ENCODE measurements at places on chromosomes 1 and 21. TPM values are rescaled to one million over a fixed set of nuclear protein-coding genes. Genes with fewer than 3 reads are reported as not detected.

PGLYRP4 gene
- not detected for total RNA-seq

MFN2 gene
- total RNA-seq = 20.1 TPM

OR2T2 gene
- not detected for total RNA-seq

GPR25 gene
- total RNA-seq = 1.3 TPM

GBP3 gene
- total RNA-seq = 8.2 TPM

RAD54L gene
- under 0.01 TPM for total RNA-seq

GRCh38 chr1:174786760-174787159 lies 213.0 kb upstream of the CACYBP start:
- no peak overlapping the region for H3K4me3 ChIP-seq
- no peak overlapping the region for H3K27ac ChIP-seq
- H3K27me3 ChIP-seq = no peaks in the 10 kb centered on the region
- no peak for DNase-seq

- no peaks in the 10 kb centered on the region for H3K27me3 ChIP-seq
- H3K4me1 ChIP-seq = no peaks in the 10 kb centered on the region
- H3K4me3 ChIP-seq = no peak overlapping the region
- no peak overlapping the region for H3K27ac ChIP-seq
- H3K36me3 ChIP-seq = no peaks in the 10 kb centered on the region
- DNase-seq = no peak
Observed at GRCh38 chr1:89667691-89668090, 34.8 kb downstream of the LRRC8C start.

GRCh38 chr1:201917362-201918033 lies 28.8 kb downstream of the SHISA4 start:
- no peaks in the 10 kb centered on the region for H3K4me1 ChIP-seq
- H3K4me3 ChIP-seq = no peak overlapping the region
- no peaks in the 10 kb centered on the region for H3K36me3 ChIP-seq
- DNase-seq = peak; percentile 48
- no peaks in the 10 kb centered on the region for H3K27me3 ChIP-seq

GRCh38 chr1:94798054-94798453 lies 22.1 kb upstream of the SLC44A3 start:
- peaks cover 18% of the 10 kb centered on the region for H3K4me1 ChIP-seq
- H3K27me3 ChIP-seq = no peaks in the 10 kb centered on the region
- no peaks in the 10 kb centered on the region for H3K36me3 ChIP-seq
- DNase-seq = peak; percentile 37
- no peak overlapping the region for H3K4me3 ChIP-seq

- H3K36me3 ChIP-seq = no peaks in the 10 kb centered on the region
- no peak overlapping the region for H3K27ac ChIP-seq
- peaks cover 20% of the 10 kb centered on the region for H3K4me1 ChIP-seq
- no peak overlapping the region for H3K4me3 ChIP-seq
- no peaks in the 10 kb centered on the region for H3K27me3 ChIP-seq
Observed at GRCh38 chr1:64624218-64624713, 120.6 kb upstream of the RAVER2 start.

DNA sequence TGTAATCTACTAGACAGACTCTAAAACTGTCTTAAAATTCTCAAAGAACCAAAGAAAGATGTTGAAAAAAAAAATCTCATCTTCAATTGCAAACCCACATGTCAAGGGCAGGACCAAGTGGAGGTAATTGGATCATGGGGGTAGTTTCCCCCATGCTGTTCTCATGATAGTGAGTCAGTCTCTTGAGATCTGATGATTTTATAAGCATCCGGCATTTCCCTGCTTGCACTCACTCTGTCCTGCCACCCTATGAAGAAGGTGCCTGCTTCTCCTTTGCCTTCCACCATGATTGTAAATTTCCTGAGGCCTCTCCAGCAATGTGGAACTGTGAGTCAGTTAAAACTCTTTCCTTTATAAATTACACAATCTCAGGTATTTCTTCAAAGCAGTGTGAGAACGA lies 257.0 kb downstream of the HHIPL2 start:
- H3K36me3 ChIP-seq = no peaks in the 10 kb centered on the region
- H3K4me3 ChIP-seq = no peak overlapping the region
- H3K4me1 ChIP-seq = no peaks in the 10 kb centered on the region

DNA sequence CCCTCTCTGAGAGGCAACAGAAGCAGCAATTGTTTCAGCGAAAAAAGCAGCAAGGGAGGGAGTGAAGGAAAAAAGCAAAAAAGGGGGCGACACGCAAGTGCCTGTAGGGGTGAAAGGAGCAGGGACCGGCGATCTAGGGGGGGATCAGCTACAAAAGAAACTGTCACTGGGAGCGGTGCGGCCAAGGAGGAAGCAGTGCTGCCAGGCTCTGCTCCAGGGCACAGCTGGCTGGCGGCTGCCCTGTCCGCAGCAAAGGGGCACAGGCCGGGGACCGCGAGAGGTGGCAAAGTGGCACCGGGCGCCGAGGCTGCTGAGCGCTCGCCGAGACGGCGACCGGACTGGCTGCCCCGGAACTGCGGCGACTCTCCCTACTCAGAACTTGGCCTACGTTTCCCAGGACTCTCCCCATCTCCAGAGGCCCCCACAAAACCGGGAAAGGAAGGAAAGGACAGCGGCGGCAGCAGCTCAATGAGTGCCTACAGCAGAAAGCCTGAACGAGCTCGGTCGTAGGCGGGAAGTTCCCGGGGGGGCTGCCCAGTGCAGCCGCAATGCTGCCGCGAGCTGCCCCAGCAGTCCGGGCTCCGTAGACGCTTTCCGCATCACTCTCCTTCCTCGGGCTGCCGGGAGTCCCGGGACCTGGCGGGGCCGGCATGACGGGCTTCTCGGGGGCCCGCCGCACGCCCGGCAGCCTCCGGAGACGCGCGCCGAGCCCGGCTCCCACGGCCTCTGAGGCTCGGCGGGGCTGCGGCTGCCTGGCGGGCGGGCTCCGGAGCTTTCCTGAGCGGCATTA lies 1.0 kb upstream of the CDKN2C start:
- peak; percentile 70 for DNase-seq
- H3K36me3 ChIP-seq = no peaks in the 10 kb centered on the region
- H3K4me1 ChIP-seq = peaks cover 12% of the 10 kb centered on the region
- peak overlapping the region; percentile 85 for H3K4me3 ChIP-seq
- peak overlapping the region; percentile 100 for H3K27ac ChIP-seq
- H3K27me3 ChIP-seq = no peaks in the 10 kb centered on the region

GRCh38 chr21:38820471-38821239 lies 14.9 kb downstream of the ETS2 start:
- no peaks in the 10 kb centered on the region for H3K4me1 ChIP-seq
- no peak overlapping the region for H3K27ac ChIP-seq
- peaks cover 65% of the 10 kb centered on the region for H3K36me3 ChIP-seq
- no peaks in the 10 kb centered on the region for H3K27me3 ChIP-seq
- DNase-seq = no peak

- no peak for DNase-seq
- no peak overlapping the region for H3K4me3 ChIP-seq
- H3K27ac ChIP-seq = peak overlapping the region; percentile 9
Observed at GRCh38 chr1:178376008-178376407, 120.8 kb downstream of the CLEC20A start.

DNA sequence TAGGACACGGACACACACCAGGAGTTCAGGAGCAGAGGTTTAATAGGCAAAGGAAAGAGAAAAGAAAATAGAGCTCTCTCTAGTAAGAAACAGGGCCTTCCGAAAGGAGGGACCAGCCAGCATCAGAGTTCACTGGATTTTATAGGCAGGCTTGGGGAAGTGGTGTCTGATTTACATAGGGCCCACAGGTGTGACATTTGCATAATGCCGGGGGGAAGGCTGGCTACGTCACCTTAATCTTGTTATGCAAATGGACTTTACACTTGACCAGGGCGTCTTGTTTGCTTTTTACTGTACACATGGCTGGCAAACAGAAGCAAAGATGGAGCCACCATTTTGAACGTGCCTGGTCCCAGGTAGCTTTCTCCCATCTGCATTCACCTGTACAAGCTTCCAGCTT lies at the start of gene OR14A16:
OR14A16 (minus strand) TSS at position 97 of the 400 bp plus-strand sequence. CDS start 8,390 bp downstream, outside the sequence.
- H3K36me3 ChIP-seq = no peaks in the 10 kb centered on the region
- no peak for DNase-seq
- H3K27ac ChIP-seq = no peak within 1 kb of the TSS
- H3K4me1 ChIP-seq = no peaks in the 10 kb centered on the region

Measured in body of pancreas (tissue), 4 donors.